ENCODE measurements at places on chromosomes 7 and 10.

DNA sequence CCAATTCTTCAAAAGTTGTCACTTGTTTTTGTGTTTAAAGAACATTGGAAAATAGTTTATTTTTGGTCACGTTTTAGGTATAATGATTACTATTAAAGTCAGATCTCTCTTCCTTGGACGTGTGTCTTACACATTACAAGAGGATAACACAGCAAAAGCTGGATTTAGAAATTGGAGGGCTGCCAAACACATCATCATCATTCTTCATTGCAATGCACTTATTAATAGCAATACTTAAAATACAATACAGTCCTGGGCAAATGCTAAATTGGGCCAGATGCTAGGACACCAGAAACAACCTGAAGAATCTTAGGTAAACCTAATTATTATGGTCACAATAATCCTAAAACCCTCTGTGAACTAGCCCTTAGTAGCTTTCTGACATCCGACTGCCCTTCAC lies 303.6 kb downstream of the DGKB start:
- DNase-seq = no peak

DNA sequence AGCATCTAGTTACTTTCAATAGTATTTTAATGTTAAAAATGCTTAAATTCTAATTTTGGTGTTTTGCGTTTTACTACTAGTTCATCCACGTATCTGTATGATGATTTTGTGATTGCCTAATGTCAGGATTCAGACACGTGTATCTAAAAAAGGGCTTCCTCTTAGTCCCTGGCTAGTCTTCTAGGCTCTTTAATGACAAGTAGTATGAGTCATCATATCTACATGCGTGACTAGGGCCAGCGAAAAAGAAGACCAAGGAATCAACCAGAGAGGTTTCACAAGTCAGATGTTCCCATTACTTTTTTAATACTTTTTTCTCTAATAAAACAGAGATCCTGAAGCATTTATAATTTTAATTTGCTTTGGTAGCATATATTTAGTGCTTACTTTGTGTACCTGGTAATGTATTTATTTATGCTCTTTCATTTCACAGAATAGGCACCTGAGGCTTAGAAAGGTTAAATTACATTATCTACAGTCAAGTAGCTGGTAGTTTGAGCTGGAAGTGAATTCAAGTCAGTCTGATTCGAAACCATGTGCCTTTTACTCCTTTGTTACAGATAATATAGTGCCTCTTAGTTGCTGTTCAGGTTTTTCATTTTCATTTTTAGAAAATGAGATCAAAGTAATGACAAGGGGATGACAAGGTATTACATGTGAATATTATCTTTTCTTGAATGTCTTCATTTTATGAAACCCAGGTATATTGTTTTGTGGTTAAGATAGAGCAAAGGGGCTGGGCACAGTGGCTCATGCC lies 140.3 kb downstream of the FOXP2 start:
- DNase-seq = peak; percentile 36

DNA sequence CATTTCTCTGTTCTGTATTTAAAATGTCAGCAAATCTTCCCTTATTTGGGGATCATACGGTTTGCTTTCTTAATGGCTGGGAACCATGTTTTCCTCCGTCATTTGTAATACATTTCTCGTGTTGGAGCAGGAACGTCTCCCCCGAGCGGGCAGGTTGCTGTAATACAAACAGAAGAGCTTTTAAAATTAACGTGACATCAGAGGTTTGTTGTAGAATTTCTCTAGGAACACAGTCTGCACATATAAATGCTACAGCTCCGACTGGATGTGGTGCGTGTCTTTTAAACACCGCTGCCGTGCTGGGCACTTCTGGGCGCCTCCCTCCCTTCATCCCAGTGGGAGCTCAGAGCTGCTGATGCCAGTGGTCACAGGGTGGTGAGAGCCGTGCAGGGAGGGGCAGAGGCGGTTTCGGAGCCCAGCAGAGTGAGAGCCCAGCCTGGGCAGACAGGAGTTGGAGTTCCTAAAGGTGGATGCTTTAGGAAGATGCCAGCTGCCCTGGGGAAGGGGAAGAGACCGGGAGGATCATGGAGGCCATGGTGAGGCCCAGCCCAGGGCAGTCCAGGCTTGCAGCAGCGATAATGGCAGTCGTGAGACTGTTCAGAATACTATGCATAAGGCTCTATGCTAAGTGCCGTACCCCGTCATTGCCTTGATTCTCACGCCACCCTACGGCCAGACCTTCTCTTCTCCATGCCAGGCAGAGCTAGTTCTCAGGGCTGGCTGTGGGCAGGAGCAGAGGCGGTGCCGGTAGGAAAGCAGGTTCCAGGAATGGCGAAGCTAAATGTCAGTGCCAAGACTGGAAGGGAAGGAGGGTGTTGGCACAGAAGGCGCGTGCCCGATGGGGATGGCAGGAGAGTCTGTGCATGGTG lies 96.2 kb downstream of the GLRX3 start:
- no peak for DNase-seq

DNA sequence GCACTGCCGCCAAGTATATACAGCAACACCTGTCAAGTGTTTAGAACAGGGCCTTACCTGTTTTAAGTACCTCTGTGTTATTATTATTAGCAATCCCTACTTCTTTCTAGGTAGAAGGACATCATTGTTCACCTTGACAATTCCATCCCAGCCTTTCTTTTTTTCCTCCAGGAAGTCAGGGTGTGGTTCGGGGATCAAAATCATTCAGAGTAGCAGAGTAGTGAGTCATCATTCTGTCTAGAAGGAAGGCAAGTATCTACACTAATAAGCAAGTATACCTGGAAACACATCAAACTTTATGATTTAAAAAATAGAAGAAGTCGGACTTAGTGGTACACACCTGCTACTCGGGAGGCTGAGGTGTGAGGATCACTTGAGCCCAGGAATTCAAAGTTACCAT lies 25.5 kb upstream of the CAPZA2 start:
- DNase-seq = no peak

- DNase-seq = no peak
Observed at GRCh38 chr10:47121336-47121735, 178.7 kb upstream of the GDF10 start.

- no peak for DNase-seq
Observed at GRCh38 chr10:7948371-7949000, 106.0 kb upstream of the GATA3 start.

- no peak for DNase-seq
Observed at GRCh38 chr10:51117794-51118193, 43.5 kb downstream of the PRKG1 start.

GRCh38 chr10:75852851-75853484 lies 421.5 kb downstream of the LRMDA start:
- no peak for DNase-seq

- no peak for DNase-seq
Observed at GRCh38 chr10:3969876-3970666, 185.1 kb upstream of the KLF6 start.

DNA sequence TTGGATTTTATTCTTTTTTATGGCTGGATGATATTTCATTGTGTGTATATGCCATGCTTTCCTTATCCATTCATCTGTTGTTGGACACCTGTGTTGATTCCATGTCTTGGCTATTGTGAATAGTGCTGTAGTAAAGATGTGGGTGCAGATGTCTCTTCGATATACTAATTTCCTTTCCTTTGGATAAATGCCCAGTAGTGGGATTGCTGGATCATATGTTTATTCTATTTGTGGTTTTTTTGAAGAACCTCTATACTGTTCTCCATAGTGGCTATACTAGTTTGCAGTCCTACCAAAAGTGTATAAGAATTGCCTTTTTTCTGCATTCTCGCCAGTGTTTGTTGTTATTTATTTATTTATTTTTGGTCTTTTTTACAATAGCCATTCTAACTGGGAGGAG lies 159.8 kb downstream of the WNT2 start:
- no peak for DNase-seq

- no peak for DNase-seq
Observed at GRCh38 chr7:25985196-25985595, 166.8 kb upstream of the NFE2L3 start.

- DNase-seq = no peak
Observed at GRCh38 chr10:69044546-69044945, 43.4 kb upstream of the SRGN start.

GRCh38 chr10:14491811-14492210 lies 161.1 kb upstream of the FRMD4A start:
- DNase-seq = no peak

DNA sequence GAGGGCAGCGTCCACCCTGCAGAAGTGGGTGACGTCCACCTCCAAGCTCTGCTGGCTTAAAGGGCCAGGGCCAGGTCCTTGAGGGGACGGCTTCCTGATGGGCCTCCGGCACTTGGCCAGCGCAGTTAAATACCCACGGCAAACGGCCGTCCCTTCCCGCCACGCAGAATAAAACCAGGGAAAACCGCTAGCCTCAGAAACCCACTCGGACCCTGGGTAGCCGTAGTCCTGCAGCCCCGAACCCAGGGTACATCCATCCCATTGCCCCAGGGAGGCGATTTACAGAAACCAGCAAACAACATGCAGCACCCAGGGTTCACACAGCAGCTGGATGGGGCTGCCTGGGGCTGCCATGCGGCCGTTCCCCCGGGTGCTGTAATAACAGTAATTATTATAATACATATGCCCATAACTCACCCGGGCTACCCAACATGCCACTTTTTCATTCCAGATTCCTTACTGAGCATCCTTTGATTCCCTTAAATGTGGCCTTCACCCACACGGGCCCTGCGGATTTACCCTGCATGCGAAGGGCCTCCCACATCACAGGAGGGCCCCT lies 81.5 kb upstream of the PDGFA start:
- peak; percentile 42 for DNase-seq

GRCh38 chr10:61000769-61001730 lies 57.1 kb upstream of the RHOBTB1 start:
- peak; percentile 49 for DNase-seq

GRCh38 chr10:42997849-42998165 lies 79.1 kb upstream of the RET start:
- no peak for DNase-seq

- DNase-seq = no peak
Observed at GRCh38 chr10:45451407-45451806, 77.4 kb downstream of the ALOX5 start.

GRCh38 chr7:80181411-80181810 lies 46.8 kb downstream of the GNAI1 start:
- DNase-seq = no peak

DNA sequence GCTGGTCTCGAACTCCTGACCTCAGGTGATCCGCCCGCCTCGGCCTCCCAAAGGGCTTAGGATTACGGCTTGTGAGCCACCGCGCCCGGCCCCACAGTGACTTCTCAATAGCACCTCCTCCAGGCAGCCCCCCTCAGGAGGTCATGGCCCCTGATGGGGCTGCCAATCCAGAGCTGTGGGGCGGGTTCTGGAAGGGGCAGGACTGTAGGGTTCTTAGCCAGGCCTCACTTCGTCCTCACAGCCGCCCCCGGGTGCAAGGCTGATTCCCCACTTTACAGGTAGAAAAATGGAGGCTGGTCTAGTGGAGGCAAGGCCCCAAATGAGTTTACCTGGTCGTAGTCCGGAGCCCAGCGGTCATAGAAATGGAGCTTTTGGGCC lies 638 bp downstream of the METTL27 start:
- DNase-seq = no peak

DNA sequence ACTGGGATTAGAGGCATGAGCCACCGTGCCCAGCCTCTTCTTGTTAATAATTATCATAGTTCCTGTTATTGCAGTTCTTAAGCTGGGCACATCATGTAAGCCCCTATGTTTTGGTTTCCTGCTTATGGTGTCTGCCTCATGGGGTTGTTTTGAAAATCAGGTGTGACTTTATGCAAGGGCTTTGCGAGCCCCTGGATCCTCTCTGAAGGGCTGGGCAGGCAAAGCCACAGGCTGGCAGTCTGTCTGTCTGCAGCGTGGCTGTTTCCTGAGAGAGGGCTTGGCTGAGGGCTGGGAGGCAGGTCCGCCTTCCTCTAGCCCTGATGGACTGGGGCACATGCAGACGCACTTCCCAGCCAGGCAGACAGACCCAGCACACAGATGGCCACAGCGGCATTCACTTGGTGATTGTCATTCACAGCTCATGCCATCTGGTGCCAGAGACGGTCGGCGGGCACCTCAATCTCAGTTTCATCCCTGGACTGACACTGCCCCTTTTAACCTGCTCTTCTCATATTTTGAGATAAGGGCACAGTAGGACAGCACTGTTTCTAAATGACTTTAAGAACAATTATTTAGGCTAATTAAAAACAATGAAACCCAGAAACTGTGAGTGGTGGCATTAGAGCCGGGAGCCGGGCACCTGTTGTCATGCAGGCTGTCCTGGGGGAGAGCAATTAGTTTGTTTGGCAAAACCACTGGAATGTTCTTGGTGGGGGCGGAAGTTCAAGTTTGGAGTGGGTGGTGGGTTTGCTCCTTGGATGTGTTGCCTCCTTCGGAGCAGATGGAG lies 35.5 kb downstream of the RBM20 start:
- DNase-seq = no peak

DNA sequence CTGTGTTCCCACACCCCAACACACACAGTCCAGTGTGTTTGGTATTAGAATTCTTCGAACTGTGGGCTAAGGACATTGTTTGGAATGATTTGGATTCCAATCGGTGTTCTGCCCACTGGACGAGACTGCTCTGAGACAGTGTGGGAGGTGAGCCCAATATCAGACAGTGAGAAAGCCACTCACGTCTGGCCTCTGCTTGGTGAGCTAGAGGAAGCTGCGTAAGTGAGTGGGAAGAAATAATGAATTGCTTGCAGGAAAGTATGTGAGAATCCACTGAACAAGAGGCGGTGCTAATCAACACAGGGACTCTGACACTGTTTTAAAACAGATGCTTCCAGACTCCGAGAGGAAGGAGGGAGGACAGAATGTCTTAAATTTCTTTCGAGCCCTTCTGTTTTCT lies 675.0 kb upstream of the ANKRD30A start:
- no peak for DNase-seq

DNA sequence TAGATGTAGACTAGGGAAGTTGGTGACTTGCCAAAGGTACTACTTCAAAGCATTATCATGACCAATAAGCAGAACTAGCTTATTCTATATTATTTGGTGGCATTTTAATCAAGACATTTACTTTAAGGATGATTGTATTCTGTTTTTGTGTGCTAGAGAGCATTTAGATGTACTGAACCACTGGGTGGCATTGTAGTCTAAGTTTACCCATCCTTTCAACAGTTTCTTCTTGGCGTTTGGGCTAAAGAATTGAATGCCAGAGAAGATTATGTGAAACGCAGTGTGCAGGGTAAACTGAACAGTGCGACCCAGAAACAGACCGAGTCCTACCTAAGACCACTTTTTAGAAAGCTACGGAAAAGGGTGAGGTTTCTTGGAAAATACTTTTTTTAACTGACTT lies 26.8 kb downstream of the PRPF18 start:
- no peak for DNase-seq

All from NCI-H1436 (cell line).